ENCODE measurements at places on chromosomes 7 and 10. TPM values are rescaled to one million over a fixed set of nuclear protein-coding genes. Genes with fewer than 3 reads are reported as not detected.

Gene TAS2R5
- 13.5 TPM for total RNA-seq

Gene ZNF736
- 81.1 TPM for total RNA-seq

Gene GNAT3
- total RNA-seq: not detected

Gene MKI67
- 8.5 TPM for total RNA-seq
